Memory B cell (primary cell): ENCODE measurements at places on chromosomes 16 and 17.
A peak's percentile ranks its signal among the peaks of the same experiment; 100 is the strongest.

DNA sequence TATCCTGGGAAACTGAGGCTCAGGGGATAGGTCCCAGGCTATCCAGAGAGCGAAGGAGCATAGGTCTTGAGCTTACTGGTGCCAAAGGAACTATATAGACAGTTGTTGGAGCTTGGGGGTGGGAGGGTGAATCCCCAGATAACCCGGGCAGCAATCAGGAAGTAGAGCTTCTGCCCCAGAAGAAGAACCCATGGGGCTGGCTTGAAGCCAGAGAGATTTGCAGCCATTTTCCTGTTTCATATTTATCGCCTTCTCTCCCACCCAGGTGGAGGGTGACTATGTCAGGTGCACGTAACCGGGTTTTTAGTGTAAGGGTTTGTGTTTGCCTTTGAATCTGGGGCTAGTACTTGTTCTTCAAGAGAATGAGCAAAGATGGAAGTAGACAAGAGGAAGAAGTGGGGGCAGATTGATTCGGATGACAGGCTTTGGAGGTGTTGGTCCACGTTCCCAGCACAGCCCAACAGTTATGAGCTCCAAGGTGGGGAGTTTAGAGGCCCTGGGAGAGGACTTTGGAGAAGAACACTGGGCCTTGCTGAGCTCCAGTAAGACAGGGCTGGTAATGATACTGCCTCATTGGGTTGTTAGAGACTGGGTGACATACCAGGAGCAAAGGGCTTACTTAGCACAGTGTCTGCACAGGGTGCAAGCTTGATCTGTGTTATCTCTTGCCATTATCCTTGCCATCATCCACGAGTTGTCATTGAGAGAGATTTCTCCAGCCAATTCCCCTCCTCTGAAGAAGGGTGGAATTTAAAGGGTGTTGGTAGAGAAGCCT lies 145.6 kb downstream of the CCDC182 start:
- DNase-seq = peak; percentile 31

- DNase-seq = no peak
These were observed 749 bp upstream of the MC1R start for GRCh38 chr16:89917773-89918452.

DNA sequence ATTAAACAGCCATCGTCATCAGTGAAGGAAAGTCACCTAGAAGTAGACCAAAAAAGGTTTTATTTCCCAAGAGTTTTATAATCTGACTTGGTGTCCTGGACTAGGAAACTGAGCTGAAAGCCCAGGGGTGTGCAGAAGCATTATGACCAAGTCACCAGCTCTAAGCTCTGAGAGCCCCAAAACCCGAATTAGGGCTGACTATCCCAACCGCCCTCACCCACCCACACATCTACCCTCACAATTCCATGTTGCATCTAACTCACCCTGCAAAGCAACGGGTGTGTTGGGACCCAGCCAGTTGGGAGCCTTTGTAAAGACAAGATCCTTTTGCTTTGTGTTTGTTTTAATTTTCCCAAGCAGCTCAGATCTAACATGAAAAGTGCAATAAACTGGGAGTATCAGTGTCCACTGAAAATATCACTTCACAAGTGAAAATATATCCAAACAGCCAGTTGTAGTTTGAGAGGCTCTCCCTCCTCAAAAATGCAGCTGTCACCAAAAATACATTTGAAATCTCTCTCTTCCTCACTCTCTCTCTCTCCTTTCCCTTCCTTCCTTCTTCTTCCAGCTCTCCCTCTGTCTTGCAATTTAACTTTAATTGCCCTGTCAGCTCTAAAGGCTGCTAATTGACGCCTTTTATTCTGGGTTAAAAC lies 16.2 kb upstream of the NOG start:
- DNase-seq = no peak

- DNase-seq = no peak
These were observed 58.2 kb upstream of the HAPSTR1 start for GRCh38 chr16:9033125-9033830.

- DNase-seq = no peak
These were observed 15.5 kb upstream of the SPACA3 start for GRCh38 chr17:32976131-32976530.

GRCh38 chr17:75008373-75008772 lies 4.1 kb upstream of the MRPL58 start:
- no peak for DNase-seq

DNA sequence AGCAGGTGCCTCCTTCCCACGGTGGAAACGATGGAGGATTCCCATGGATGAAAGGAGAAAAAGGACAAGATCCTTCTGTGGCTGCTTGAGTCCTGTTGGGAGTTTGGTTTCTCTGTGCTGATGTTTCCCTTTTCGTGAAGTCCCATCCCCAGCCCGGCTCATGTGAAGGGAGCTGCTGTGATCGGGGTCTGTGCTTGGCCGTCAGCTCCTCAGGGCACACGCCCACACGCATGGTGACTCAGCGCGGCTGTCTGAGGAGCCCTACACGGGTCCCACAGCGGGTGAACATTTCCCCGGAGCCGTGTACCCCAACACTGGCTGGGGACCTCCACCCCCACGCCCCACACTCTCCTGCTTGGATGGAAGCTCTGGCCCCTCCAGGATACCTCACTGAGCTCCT lies 44.5 kb upstream of the SSTR5 start:
- DNase-seq = no peak

GRCh38 chr17:44555099-44555498 lies 2.2 kb upstream of the FZD2 start:
- no peak for DNase-seq
